ENCODE measurements at places on chromosomes 1 and 21.

GRCh38 chr1:236288620-236288976, 6.8 kb upstream of the ERO1B start:
- no peak for DNase-seq

GRCh38 chr1:154223621-154224020, 2.9 kb downstream of the UBAP2L start:
- DNase-seq, result no peak

GRCh38 chr1:107727866-107728265, 237.1 kb downstream of the VAV3 start:
- DNase-seq, result no peak

DNA sequence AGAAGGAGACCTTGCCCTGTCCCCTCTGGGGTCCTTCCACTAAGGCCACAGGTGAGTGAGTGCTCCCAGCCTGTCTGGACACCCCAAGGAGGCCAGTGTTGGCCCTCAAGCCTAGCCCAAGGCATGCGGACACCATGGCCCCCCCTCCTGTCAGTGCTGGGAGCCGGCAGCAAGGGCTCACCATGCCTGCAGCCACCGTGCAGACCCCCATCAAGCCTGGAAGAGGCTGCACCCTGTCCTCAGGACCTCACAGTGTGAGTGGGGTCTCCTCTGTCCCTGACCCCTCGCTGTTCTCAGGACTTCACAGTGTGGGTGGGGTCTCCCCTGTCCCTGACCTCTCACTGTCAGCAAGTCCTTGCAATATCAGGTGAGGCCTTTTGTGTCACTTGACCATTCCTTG, 33.2 kb upstream of the PRSS38 start:
- DNase-seq, result no peak

- DNase-seq, result no peak
Observed at GRCh38 chr1:180155182-180155682, 563 bp downstream of the QSOX1 start.

DNA sequence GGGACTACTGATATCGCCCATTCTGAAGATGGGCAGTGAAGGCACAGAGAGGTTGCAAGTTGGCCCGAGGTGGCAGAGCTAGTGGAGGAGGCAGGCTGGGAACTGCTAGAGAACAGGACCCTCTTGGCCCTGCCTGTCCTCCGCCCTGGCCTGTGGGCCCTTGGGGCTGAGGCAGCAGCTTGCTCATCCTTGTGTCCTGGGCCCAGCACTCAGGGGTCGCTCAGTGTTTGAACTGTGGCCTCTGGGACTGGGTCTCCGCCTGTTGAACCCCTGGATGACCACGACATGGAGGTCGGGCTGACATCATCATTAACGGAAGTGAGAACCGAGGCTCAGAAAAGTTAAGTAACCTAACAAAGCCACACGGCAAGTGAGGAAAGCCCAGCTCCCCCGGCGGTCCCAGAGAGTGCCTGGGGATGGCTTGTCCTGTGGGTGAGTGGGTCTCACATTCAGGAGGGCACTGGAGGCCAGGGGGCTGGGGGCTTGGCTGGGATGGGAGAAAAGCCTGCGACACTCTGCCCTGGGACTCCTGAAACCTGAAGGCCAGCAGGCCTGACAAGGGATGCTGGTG, 23.0 kb upstream of the DDOST start:
- DNase-seq, result no peak
